ENCODE measurements at places on chromosomes 2 and 18. TPM values are rescaled to one million over a fixed set of nuclear protein-coding genes. Genes with fewer than 3 reads are reported as not detected.

TCF23 gene
- total RNA-seq: 0.03 TPM

WDSUB1 gene
- total RNA-seq: 5.9 TPM

- DNase-seq: no peak
- H3K27ac ChIP-seq: peak overlapping the region; percentile 91
- H3K27me3 ChIP-seq: no peaks in the 10 kb centered on the region
- no peaks in the 10 kb centered on the region for H3K36me3 ChIP-seq
- peaks cover 18% of the 10 kb centered on the region for H3K4me1 ChIP-seq
- H3K4me3 ChIP-seq: peak overlapping the region; percentile 16
Observed at GRCh38 chr18:56639104-56639381, 651 bp upstream of the TXNL1 start.

GRCh38 chr18:23134780-23135549 lies at the start of gene CABLES1:
CABLES1 (plus strand) TSS chr18:23135485; CDS start chr18:23135763, 278 bp downstream.
- peak within 1 kb of the TSS; percentile 42 for H3K27ac ChIP-seq
- H3K4me1 ChIP-seq: peaks cover 27% of the 10 kb centered on the region
- H3K27me3 ChIP-seq: no peaks in the 10 kb centered on the region

GRCh38 chr2:2838548-2838845 lies 507.4 kb upstream of the MYT1L start:
- no peaks in the 10 kb centered on the region for H3K27me3 ChIP-seq
- no peak overlapping the region for H3K4me3 ChIP-seq
- no peaks in the 10 kb centered on the region for H3K36me3 ChIP-seq
- H3K27ac ChIP-seq: no peak overlapping the region
- DNase-seq: no peak

Measured in pancreas (tissue), 10 donors.